ENCODE measurements at places on chromosomes 7 and 10. TPM values are rescaled to one million over a fixed set of nuclear protein-coding genes. Genes with fewer than 3 reads are reported as not detected.

DNA sequence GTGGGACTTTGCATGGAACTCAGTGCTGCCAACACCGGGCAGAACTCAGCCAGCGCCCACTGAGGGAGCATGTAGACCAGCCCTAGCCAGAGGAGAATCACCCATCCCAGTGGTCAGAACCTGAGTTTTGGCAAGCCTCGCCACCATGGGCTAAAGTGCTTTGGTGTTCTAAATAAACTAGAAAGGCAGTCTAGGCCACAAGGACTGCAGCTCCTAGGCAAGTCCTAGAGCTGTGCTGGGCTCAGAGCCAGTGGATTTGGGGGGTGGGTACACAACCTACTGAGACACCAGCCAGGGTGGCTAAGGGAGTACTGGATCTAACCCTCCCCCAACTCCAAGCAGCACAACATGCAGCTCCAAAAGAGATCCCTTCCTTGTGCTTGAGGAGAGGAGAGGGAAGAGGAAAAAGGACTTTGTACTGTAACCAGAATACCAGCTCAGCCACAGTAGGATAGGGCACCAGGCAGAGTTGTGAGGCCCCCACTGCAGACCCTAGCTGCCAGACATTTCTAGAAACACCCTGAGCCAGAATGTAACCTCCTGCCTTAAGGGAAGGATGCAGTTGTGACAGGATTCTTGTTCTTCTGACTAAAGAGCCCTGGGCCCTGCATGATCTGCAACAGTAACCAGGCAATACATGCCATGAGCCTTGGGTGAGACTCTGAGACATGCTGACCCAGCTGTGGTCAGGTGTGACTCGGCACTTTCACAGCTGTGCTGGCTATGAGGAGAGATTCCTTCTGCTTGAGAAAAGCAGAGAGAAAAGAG lies 24.4 kb downstream of the GSDME start:
- no peak for DNase-seq

DNA sequence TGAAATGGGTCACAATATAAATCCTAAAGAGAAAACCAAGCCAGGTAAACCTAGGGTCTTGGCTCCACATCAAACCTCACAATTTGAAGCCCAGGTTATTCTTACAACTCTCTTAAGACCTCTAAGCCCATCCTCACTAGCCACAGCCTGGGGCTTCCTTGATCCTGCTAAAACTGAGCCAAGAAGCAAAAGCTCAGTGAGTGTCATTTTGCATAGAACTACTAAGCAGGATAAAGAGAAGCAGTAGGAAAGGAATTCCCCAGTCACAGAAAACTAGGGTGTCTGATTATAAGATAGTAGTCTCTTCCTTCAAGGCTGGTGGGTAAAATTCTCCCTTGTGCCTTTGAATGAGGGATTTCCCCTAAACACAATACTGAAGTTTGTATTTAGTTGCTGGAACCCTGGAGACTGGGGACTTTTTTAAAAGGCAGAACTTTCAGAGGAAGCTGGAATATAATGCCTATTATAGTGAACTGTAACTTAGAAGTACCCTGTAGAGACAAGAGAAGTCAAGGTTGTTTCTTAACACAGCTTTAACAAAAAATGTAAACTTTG lies 196.6 kb upstream of the KIAA1217 start:
- no peak for DNase-seq

DNA sequence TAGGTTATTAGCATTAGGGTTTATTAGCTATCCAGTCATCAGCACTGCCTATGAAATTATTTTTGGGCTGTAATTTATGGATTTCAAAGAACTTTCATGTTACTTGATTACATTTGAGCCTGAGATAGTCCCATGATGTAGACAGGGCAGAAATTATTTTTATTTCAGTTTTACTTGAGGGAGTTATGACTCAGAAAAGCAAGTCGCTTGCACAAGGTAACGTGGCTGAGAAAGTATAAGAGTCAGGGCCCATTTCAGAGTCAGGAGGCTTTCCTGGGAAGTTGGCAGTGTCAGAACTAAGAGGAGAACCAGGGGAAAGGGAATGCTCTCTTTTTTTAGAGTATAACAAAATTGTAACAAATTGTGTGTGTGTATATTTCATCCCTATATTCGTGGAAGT lies 16.5 kb downstream of the GATA3 start:
- DNase-seq, result no peak

Gene IL2RA
- 0.37 TPM for total RNA-seq

Gene APBB1IP
- total RNA-seq, result 4.1 TPM
